ENCODE measurements at places on chromosomes 4 and X. TPM values are rescaled to one million over a fixed set of nuclear protein-coding genes. Genes with fewer than 3 reads are reported as not detected.

DNA sequence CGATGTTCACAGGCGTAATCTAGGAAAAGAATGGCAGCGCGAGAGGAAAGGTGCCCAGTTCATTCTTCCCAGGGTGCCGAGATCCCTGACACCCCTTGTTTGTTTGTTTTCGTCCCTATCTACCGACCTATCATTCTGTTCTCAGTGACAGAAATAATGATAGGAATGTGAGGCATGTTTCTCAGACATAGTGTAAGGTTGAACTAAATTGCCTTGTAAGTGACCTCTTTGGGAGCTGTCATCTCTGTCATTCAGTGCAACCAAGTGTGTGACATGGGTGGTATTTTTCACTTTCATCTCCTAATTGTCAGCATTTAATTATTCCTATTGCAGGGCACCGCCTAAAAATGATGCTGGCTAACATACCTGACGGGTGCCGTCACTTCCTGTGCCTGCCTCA, 24.4 kb downstream of the CLDN22 start:
- DNase-seq = no peak

GRCh38 chr4:152510349-152511147, 25.3 kb downstream of the FBXW7 start:
- no peak for DNase-seq

DNA sequence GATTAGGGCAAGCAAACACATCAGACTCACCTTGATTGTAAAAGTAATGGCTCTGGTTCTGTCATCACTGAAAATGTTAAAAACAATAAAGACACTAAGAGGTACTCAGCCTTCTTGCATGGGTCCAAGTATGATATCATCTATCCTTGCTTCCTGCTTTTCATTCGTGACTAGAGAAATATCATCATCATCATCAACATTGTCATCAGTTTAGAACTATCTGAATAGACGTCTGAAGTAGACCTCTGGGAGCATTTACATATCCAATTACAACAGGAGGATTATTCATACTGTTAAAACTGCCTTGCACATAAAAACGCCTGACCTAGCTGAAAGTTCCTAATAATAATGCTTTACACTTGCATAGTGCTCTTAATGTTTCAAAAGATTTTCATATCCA, 9.8 kb upstream of the FRAS1 start:
- no peak for DNase-seq

DNA sequence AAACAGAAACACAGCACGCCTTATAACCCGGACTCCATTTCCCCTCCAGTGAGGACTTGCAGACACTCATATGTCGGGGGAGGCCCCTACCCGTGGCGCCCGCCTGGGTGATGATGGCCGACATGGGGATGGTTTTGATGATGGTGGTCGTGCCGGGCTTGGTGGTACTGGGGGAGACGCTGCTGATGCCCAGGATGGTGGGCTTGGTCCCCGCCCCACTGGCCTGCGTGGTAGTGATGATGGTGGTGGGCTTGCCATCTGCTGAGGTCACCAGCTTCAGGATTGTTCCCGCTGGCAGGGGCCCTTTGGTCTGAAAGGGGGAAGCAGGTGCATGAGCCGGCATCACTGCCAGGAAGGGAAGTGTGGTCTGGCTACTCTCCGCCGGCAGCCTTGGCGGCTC, 12.8 kb upstream of the RENBP start:
- no peak for DNase-seq

DNA sequence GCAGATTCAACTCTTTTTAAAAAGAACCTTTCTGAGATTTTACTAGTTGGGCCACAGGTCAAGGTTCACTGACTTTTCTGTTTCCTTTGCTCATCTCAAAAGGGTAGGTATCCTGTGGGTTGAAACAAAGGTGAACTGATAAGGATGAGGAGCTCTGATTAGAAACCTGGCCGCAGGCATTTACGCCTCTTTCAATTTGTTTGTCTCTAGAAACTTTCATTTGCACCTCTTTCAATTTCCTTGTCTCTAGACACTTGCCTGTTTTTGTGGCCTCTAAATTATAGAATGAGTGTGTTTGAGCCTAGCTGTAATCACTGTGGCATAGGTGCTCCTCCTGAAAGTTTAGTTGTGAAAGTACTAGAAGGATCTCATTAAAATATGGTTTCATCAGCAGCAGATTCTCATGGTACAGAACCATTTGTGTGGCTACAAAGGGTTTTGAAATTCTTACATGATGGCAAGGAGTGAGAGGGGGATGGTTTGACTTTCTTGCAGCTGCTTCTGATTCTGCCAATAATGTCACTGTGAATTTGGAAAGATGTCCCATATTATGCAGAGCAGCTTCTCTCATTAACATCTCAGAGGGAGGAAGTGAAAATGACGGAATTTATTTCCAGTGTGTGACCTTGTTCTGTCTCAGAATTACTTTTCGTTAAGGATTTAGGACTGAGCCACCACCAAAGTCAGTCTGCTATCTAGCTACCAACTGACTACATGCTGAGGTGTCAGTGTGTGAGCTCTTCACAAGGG, 142.2 kb downstream of the SH2D1A start:
- DNase-seq = no peak

DNA sequence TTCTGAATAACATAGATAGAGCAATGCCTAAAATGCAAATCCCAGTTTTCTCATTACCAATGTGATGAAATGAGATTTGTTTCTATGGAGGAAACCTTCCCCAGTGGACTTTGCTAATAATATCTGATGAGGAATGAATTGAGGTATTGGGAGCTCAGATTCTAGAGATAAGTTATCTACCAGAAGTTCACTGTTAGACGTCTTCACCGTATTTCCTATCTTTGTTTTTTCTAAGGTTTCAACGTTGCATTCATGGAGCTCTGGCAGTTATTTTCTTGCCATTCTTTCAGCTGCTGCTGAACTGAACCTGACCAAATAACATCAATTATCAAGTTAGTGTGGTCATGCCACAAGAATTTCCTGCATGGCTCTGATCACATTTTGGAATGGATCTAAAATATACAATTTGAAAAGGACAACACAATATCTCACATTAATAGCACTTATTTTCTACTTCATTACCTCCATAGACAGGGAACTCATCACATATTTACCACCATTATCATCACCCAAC, 511.8 kb upstream of the LCORL start:
- no peak for DNase-seq

DNA sequence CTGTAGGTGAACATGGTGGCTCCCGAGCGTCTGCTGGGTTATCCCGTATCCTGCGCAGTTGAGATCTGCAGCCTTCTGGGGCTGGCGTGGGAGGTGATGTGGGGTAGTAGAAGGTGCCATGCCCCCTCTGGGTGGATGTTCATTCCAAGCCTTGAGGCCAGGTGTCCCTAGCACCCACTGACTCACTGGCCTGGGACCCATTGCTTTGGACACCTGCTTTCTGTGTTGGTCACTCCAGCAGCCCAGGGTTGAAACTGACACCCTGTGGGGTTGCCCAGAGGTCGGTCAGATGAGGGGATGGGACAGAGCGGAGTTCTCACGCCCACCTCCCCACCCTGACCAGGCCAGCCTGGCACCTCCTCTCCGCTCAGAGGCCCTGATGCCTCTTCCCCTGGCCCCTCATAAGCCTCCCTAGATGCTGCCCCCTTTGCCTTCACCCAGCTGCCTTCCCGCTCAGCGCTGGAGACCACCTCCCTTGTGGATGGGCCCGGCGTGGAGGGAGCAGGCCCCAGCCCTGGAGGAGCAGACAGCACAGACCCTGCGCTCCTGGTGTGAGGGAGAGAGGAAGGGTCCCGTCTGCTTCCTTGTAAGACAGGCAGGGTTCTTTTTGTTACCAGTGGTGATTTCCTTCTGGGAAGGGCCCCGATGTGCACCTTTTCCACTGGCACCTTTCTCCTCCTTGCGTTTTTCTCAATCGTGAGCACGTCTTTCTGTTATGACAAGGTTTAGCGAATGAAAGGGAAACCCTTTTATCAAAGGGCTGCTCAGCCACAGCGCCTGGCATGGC, 2.0 kb downstream of the DOK7 start:
- DNase-seq = no peak

- DNase-seq = peak; percentile 5
Observed at GRCh38 chrX:43140582-43140981, 362.6 kb upstream of the PPP1R2C start.

GRCh38 chr4:77001907-77002306, 52.4 kb downstream of the SEPTIN11 start:
- DNase-seq = no peak

DNA sequence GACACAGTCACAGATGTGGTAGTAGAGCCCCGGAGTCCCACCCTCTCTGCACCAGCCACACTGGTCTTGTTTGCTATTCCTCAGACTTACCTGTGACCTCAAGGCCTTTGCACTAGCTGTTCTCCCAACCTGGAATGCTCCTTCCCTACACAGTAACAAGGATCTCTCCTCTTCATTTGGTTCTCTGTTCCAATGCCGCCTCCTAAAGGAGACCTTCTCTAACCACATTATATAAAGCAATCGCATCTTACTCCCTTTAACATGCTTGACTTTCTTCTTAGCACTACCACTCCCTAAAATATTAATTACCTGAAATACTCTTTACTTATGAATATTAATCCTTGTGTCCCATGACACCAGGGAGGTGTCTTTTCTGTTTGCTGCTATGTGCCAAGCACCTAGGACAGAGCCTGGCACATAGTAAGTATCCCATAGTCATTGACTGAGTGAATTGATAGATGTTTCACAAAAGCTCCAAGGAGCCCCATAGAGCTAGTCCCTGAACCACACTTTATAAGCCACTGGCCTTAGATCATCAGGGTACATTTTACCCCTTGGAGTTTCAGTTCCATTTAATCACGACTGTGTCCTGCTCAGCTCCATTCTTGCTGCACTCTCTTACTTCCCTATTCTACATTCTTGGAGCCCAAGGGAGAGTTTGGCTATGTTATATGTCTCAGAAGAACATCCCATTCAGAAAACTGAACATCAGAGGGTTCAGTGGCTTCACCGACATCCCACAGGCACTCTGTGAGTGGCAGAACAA, 312.7 kb downstream of the RAB28 start:
- DNase-seq = no peak

DNA sequence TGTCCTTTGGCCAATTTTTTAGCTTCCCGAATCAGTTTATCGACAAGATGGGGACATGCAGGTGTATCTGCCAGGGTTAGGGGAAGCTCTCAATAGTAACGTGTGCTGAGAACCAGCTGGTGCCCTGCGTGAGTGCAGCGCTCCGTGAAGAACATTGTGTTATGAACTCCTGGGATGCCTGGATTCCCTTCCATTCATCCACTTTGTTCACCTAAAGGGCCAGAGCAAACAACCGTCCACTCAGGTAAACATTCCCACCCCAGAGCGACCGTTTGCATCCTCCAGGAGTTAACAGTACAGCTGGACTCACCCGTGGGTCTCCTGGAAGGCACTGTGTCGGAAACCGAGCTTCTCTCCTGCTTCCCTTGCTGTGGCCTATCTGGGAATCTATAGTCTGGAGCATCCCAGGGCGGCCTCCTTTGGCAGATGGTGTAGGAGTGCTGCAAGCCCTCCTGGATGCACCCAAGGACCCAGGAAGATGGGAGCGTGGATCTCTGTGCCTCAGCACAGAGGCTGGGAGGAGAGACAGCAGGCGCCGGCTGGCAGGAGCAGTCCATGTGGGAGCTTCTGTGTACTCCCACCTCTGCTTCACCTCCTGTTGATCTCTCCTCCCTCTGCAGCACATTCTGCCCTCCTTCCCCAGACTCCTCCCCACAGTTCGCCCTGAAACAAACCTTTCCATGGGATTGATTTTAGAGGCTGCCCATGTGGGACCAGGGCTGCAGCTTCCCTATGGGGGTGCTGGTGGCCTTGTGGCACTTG, 62.7 kb downstream of the SHROOM2 start:
- no peak for DNase-seq

DNA sequence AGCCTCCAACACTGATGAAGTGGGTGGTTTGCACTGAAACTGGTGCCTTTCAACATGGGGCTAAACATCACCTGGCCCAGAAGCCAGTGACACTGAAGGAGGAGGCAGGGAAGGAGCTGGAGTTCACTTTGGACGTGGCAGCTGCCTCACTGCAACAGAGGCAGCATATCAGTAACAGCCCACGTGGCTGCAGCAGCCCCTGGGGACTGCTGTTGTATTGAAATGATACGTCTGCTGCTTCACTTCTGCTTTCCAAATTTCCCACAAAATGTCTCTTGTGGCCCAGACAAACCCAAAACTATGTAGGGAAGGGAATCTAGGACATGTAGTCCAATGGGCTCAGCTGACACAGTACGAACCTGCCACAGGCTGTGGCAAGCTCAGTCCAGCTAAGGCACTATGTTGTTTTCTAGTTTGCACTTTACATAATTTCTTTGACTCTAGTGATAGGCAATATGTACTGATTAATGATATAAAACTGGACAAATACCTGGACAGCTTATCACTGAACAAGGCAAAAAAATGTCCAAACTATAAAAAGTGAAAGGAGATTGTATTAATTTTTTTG, 84.7 kb upstream of the RAPGEF2 start:
- DNase-seq = no peak

DNA sequence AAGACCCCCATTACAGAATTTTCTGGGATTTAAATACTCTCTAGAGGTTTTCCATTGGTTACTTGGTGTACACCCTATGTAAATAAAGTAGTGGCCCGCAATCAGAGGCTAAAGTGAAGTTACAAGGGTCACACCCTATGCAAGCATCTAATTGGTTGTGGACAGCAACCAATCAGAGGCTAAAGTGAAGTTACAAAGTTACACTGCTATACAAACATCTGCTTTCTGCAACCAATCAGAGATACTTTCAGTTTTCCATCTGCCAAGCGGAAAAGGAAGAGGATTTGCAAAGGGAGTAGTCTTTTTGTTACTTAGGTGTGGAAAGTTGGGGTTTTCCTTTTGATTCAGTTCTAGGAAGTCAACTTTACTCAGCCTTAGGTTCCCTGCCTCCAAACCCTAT, 2.0 kb upstream of the ATRX start:
- DNase-seq = no peak

- DNase-seq = no peak
Observed at GRCh38 chr4:124132161-124132560, 580.4 kb downstream of the ANKRD50 start.

DNA sequence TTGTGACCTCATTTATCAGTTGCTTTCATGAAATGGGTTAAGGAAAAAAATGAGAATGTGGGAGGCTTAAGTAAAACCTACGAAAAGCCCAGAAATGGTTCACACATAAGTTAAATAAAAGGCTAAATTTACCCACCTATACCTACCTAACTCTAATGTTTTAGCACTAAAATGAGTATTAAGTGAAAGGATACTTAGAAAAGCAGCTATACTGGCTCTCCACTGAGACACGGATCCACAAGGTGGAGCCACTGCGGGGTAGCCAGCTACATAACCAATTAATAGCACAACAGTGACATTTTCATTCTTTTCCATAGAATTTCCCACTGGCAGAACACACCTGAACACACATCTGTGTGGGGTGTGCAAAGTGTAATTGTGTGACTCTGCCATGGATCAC, 101.9 kb downstream of the MAML3 start:
- DNase-seq = peak; percentile 16

GRCh38 chr4:81407726-81408125, 64.0 kb downstream of the RASGEF1B start:
- DNase-seq = peak; percentile 17

- no peak for DNase-seq
Observed at GRCh38 chr4:140688711-140689598, 67.2 kb downstream of the TBC1D9 start.

- no peak for DNase-seq
Observed at GRCh38 chrX:131068945-131069719, 11.0 kb downstream of the ARHGAP36 start.

- DNase-seq = no peak
Observed at GRCh38 chr4:41154010-41154813, 60.1 kb downstream of the APBB2 start.

The RRH gene
- 0.03 TPM for polyA plus RNA-seq

The CCNI gene
- 201 TPM for polyA plus RNA-seq

The MTNR1A gene
- not detected for polyA plus RNA-seq

The SPACA5 gene
- polyA plus RNA-seq = not detected

The RHOXF1 gene
- not detected for polyA plus RNA-seq

The NSD2 gene
- 36.8 TPM for polyA plus RNA-seq
